ENCODE measurements at places on chromosomes 6 and 20. TPM values are rescaled to one million over a fixed set of nuclear protein-coding genes. Genes with fewer than 3 reads are reported as not detected.
A peak's percentile ranks its signal among the peaks of the same experiment; 100 is the strongest.

- no peak overlapping the region for H3K4me3 ChIP-seq
- no peak for DNase-seq
- H3K27me3 ChIP-seq: no peaks in the 10 kb centered on the region
- no peaks in the 10 kb centered on the region for H3K4me1 ChIP-seq
Observed at GRCh38 chr20:6502999-6503398, 264.5 kb upstream of the BMP2 start.

GRCh38 chr6:6227896-6228295, 92.6 kb downstream of the F13A1 start:
- no peaks in the 10 kb centered on the region for H3K27me3 ChIP-seq
- H3K27ac ChIP-seq: no peak overlapping the region
- DNase-seq: no peak
- H3K4me3 ChIP-seq: no peak overlapping the region

DNA sequence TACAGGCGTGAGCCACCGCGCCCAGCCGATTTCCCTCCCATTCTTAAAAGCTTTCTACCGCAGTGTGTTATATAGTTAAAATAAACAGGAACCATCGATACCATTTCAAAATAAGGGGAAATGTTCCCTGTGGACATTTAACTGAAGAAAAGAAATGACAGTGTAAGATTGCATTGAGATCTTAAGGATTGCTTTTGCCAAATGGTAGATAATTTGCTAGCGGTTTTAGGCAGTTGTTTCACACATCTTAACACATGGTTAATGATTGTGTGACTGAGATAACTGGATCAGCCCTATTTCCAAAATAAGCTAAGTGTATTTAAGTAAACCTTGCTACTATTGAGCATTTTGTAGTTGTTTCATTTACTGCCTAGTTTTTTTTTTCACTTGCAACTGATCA, 15.6 kb downstream of the STX16 start:
- H3K36me3 ChIP-seq: no peaks in the 10 kb centered on the region
- DNase-seq: no peak

Gene MC3R
- not detected for total RNA-seq

Gene RBPJL
- not detected for total RNA-seq

Gene JPH2
- 18.3 TPM for total RNA-seq

GRCh38 chr20:63508072-63508768, 9.3 kb upstream of the EEF1A2 start:
- no peak overlapping the region for H3K4me3 ChIP-seq
- peak; percentile 8 for DNase-seq
- H3K27ac ChIP-seq: peak overlapping the region; percentile 81
- H3K36me3 ChIP-seq: no peaks in the 10 kb centered on the region
- H3K27me3 ChIP-seq: no peaks in the 10 kb centered on the region

DNA sequence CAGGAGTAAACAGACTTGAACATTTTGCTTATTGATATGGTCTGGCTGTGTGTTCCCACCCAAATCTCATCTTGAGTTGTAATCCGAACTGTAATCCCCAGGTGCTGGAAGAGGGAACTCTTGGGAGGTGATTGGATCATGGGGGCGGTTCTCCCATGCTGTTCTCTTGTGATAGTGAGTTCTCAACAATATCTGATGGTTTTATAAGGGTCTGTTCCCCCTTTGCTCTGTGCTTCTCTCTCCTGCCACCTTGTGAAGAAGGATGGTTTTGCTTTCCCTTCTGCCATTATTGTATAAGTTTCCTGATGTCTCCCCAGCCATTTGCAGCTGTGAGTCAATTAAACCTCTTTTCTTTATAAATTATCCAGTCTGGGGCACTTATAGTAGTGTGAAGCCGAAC, 40.0 kb downstream of the MYLIP start:
- no peak overlapping the region for H3K4me3 ChIP-seq
- H3K4me1 ChIP-seq: no peaks in the 10 kb centered on the region
- no peak for DNase-seq
- H3K27ac ChIP-seq: no peak overlapping the region

GRCh38 chr6:87555506-87555905, 34.3 kb downstream of the RARS2 start:
- no peaks in the 10 kb centered on the region for H3K4me1 ChIP-seq
- peaks cover 43% of the 10 kb centered on the region for H3K36me3 ChIP-seq
- no peak overlapping the region for H3K27ac ChIP-seq
- H3K27me3 ChIP-seq: no peaks in the 10 kb centered on the region
- no peak overlapping the region for H3K4me3 ChIP-seq
- DNase-seq: no peak

Gene SLC22A2
- total RNA-seq: not detected

GRCh38 chr6:7727946-7728854, 2.3 kb downstream of the BMP6 start:
- peak overlapping the region; percentile 66 for H3K4me3 ChIP-seq
- H3K36me3 ChIP-seq: no peaks in the 10 kb centered on the region
- no peak for DNase-seq
- H3K27ac ChIP-seq: no peak overlapping the region
- H3K4me1 ChIP-seq: peaks cover 21% of the 10 kb centered on the region

Gene RAB44
- total RNA-seq: not detected
